MM.1S (cell line): ENCODE measurements at places on chromosomes 4 and X.

DNA sequence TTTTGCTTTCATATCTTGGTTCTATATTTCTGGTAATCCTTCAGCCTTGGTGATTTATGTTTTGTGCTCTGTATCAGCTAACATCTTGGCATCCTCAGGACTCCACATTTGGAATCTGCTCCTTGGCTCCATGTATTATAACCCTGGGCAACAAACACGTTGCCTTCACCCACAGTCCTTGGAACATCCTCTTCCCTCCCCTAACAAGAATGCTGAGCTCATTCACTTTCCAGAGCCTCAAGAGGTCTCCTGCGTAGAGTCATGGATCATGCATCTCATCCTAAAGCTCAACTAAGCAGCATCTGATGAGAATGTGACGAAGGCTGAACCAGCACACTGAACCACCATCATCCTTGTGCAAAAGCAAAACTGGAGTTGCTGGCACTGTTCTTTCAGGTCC lies 60.5 kb upstream of the C1GALT1C1 start:
- no peak overlapping the region for H3K27ac ChIP-seq
- no peak for DNase-seq

DNA sequence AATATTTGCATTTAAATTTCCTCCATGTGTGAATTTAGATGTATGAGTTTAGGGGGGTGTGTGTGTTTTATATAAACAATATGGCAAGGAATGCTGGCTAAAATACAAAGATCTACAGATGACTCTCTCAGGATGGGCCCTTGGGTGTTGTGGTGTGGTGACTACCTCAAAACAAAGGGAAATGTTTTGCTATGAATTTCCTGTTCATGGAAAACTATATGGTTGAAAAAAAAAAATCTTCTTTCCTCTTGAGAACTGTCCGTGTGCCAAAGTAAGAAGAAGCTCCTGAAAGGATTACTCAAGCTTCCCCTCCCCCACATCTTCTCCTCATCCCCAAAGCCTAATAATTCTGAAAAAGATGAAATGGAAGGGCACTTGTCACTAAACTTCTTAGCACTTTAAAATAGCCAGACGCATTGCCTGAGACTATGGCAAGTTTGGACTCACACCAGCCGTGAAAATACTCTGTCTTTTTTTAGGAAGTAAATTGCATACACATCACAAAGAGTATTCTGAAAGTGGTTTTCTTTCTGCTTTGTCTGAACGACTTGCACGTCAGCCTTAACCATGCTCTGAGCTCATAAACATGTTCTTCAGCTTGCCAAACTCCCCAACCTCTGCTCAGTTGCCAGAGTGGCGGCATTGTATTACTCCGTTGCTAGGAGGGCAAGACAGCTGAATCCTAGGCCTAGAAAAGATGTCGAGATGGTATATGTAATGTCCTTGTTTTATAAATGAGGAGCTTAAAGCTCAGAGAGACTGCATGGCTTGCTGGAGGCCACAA lies 250.4 kb upstream of the JADE1 start:
- H3K4me1 ChIP-seq: peaks cover 23% of the 10 kb centered on the region
- peak; percentile 64 for DNase-seq
- H3K36me3 ChIP-seq: no peaks in the 10 kb centered on the region
- peak overlapping the region; percentile 80 for H3K27ac ChIP-seq

DNA sequence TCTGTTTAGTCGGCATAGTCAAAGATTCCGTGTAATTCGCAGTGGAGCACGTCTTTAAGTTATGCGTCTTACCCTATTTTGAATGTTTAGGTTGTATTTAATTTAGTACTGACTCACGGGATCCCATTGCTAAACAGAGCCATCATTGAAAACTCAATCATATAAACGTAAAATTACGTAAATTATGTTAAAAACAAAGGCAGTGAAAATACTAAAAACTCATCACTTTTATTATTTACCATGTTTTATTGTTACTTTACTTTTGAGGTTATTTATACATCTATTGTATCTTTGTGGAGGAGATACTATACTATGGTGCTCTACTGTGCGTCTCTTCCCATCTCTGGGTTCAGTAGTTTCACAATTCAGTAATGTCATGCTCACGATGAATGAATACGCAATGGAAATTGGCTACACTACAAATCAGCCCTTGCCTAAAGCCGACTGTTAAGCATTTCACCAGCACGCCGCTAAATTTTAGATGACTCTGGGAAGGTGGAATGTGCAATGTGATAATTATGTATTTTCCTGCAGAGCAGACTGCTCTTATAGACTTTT lies 944 bp downstream of the FUNDC2 start:
- H3K36me3 ChIP-seq: no peaks in the 10 kb centered on the region
- H3K27ac ChIP-seq: peak overlapping the region; percentile 94
- DNase-seq: peak; percentile 34

DNA sequence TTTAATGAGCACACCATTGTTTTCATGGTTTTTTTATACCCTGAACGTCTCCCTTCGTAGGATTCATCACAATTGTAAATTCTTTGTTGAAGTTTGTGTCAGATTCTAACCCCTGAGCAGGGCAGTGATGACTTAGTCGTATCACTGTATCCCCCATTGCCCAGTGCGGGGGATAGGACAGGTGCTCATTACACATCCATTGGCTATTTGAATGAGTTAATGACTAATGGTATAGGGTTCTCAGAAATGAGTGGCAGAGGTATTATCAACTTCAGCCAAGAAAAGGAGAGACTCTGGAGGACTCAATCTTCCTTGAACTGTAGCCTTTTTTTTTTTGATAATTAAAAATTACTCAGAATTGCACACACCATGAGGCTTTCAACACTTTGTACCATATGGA lies 64.6 kb downstream of the SYNPO2 start:
- H3K27ac ChIP-seq: no peak overlapping the region
- H3K4me3 ChIP-seq: no peak overlapping the region
- DNase-seq: no peak
- H3K36me3 ChIP-seq: no peaks in the 10 kb centered on the region

DNA sequence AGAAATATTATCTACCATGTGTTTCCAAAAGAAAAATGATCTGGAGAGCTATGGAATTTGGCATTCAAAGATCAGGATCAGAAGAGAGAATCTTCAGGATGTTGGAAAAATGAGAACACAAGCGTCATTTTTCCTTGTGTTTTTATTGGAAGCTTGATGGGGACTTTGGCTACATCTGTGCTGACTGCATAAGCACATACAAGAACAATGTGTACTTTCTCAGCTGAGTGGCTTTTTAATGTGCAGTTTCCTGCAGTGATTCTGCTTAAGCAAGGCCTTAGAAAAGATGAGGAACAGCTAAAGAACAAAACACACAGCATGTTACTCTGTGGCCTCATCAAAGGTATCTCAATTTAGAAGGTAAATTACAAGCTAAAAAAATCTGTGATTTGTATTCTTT lies 1039.9 kb downstream of the GLUD2 start:
- no peaks in the 10 kb centered on the region for H3K27me3 ChIP-seq
- H3K36me3 ChIP-seq: no peaks in the 10 kb centered on the region
- no peak overlapping the region for H3K27ac ChIP-seq
- H3K4me1 ChIP-seq: no peaks in the 10 kb centered on the region
- DNase-seq: no peak

DNA sequence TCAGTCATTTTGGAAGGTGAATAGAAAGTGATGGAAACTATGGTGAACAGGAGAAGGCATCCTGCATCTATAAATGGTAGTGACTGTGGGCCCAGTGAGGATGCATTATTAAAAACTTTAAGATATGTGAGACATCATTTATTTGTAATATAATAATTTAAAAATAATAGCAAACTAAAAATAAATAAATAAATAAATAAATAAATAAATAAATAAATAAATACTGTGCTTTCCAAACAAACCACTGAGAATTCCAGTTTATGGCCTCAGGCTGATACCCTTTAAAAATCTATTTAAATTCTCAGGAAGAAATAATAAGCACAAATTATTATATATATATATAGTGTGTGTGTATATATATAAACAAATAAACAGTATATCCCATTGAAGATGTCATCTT lies 248.0 kb upstream of the DCAF8L1 start:
- no peak overlapping the region for H3K27ac ChIP-seq
- H3K4me3 ChIP-seq: no peak overlapping the region
- no peak for DNase-seq
- no peaks in the 10 kb centered on the region for H3K4me1 ChIP-seq
- no peaks in the 10 kb centered on the region for H3K27me3 ChIP-seq

DNA sequence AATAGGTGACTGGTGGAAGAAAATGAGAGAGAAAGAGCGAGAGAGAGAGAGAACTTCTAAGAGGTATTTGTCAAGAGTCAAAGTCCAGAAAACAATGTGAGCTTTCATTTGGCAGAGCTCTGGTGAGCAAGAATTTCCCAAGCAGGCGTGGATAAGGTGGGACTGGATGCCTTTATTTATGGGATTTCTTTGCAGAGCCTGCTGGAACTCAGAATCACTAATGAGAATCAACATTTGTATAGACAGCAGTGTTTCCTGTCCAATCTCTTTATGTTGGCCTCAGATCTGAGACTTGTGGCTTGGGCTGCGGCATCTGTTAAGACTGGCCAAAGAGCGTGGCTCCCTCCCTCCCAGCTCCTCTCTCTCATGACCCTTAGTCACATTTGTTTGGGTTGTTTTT lies 67.9 kb upstream of the TBL1X start:
- no peak overlapping the region for H3K4me3 ChIP-seq
- no peaks in the 10 kb centered on the region for H3K36me3 ChIP-seq
- DNase-seq: no peak
- H3K27ac ChIP-seq: no peak overlapping the region

- H3K27me3 ChIP-seq: no peaks in the 10 kb centered on the region
- no peaks in the 10 kb centered on the region for H3K4me1 ChIP-seq
- H3K36me3 ChIP-seq: no peaks in the 10 kb centered on the region
- no peak overlapping the region for H3K27ac ChIP-seq
- DNase-seq: no peak
- no peak overlapping the region for H3K4me3 ChIP-seq
Measured at GRCh38 chrX:31212856-31213748, 141.3 kb upstream of the FTHL17 start.

- DNase-seq: no peak
- H3K36me3 ChIP-seq: no peaks in the 10 kb centered on the region
- no peak overlapping the region for H3K27ac ChIP-seq
Measured at GRCh38 chrX:49278081-49278480, 8.5 kb downstream of the PPP1R3F start.

DNA sequence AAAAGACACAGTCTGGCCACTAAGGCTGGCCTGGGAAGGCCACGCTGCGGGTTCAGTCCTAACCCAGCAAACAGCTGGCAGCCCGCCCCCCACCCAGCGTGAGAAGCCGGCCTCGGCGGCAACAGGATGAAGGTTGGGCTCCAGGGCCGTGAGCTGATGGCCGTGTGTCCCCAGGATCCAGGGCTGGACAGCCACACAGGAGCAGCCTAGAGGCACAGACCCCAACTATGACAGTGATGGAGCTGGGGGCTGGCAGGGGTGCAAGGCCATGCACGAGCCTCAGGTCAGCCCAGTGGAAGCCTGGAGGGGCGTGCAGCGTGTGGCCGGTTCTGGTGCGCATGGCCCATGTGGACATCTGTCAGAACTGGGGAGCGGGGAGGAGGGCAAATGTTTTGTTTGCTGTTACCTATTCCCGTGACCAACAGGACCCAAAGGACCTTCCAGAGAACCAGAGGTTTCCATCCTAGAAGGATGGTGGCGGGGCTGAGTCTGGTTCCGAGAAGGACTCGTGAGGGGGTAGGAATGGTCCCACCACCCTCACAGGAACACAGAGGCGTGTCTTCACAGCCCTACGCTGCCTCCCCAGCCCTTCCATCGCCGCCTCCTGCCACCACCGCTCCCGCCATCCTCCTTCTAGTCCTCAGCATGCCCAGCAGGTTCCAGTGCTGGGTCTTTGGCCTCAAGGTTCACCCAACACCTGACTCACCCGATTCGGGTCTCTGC lies 46.5 kb downstream of the ZFYVE28 start:
- no peaks in the 10 kb centered on the region for H3K27me3 ChIP-seq
- no peaks in the 10 kb centered on the region for H3K36me3 ChIP-seq
- DNase-seq: no peak
- no peak overlapping the region for H3K4me3 ChIP-seq

- H3K4me3 ChIP-seq: no peak overlapping the region
- peaks cover 5% of the 10 kb centered on the region; the same call in 1 of the 2 replicates for H3K36me3 ChIP-seq
- H3K27ac ChIP-seq: no peak overlapping the region
- H3K4me1 ChIP-seq: peaks cover 34% of the 10 kb centered on the region
- no peaks in the 10 kb centered on the region for H3K27me3 ChIP-seq
Measured at GRCh38 chr4:13617801-13618200, 9.7 kb downstream of the BOD1L1 start.

- H3K4me1 ChIP-seq: no peaks in the 10 kb centered on the region
- peaks cover 3% of the 10 kb centered on the region; the same call in 1 of the 2 replicates for H3K27me3 ChIP-seq
- no peaks in the 10 kb centered on the region for H3K36me3 ChIP-seq
Measured at GRCh38 chr4:183105092-183105491, 6.0 kb downstream of the WWC2 start.

DNA sequence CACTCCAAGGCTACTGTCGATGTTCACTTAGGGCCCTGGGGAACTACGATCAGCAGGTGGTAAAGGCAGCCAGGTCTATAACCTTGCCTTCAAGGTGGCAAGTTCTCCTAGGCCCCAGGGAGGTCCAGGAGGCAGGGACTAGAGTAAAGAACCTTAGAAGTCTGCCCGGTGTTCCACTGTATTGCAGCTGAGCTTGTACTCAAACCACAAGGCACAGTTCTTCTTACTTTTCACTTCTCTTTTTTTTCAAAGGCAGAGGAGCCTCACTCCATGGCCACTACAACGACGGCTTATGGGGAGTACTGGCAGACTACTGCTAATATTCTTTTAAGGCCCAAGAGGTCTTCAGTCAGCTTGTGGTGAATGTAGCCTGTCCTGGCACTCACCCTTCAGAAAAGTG lies 78.8 kb upstream of the GPR174 start:
- H3K4me3 ChIP-seq: no peak overlapping the region
- DNase-seq: peak; percentile 56
- peak overlapping the region; percentile 74; the same call in 1 of the 2 replicates for H3K27ac ChIP-seq
- peaks cover 22% of the 10 kb centered on the region for H3K4me1 ChIP-seq
- no peaks in the 10 kb centered on the region for H3K27me3 ChIP-seq

GRCh38 chr4:21769404-21770147 lies 179.0 kb downstream of the KCNIP4 start:
- 0 out of 2 replicates have a peak, but pooled peaks cover 3% of the 10 kb centered on the region for H3K4me1 ChIP-seq
- H3K36me3 ChIP-seq: no peaks in the 10 kb centered on the region
- no peaks in the 10 kb centered on the region for H3K27me3 ChIP-seq
- no peak overlapping the region for H3K4me3 ChIP-seq
- H3K27ac ChIP-seq: no peak overlapping the region
- no peak for DNase-seq

- H3K4me3 ChIP-seq: no peak overlapping the region
- H3K4me1 ChIP-seq: no peaks in the 10 kb centered on the region
- H3K36me3 ChIP-seq: no peaks in the 10 kb centered on the region
- H3K27ac ChIP-seq: no peak overlapping the region
- DNase-seq: no peak
- H3K27me3 ChIP-seq: no peaks in the 10 kb centered on the region
Measured at GRCh38 chrX:68830419-68831404, 1.9 kb downstream of the EFNB1 start.

GRCh38 chr4:38759113-38759789 lies 23.5 kb downstream of the TLR10 start:
- DNase-seq: peak; percentile 65
- H3K27ac ChIP-seq: no peak overlapping the region
- no peak overlapping the region for H3K4me3 ChIP-seq

- no peak for DNase-seq
- no peak overlapping the region for H3K27ac ChIP-seq
- no peak overlapping the region for H3K4me3 ChIP-seq
- H3K27me3 ChIP-seq: no peaks in the 10 kb centered on the region
Measured at GRCh38 chrX:39969099-39969818, 128.5 kb downstream of the BCOR start.

- DNase-seq: no peak
- H3K4me1 ChIP-seq: no peaks in the 10 kb centered on the region
- H3K4me3 ChIP-seq: no peak overlapping the region
- H3K27ac ChIP-seq: no peak overlapping the region
- H3K27me3 ChIP-seq: no peaks in the 10 kb centered on the region
Measured at GRCh38 chr4:123340381-123340701, 56.3 kb upstream of the SPRY1 start.
